Hindlimb muscle (tissue), 1 donor: ENCODE measurements at places on chromosomes 12 and 14.

DNA sequence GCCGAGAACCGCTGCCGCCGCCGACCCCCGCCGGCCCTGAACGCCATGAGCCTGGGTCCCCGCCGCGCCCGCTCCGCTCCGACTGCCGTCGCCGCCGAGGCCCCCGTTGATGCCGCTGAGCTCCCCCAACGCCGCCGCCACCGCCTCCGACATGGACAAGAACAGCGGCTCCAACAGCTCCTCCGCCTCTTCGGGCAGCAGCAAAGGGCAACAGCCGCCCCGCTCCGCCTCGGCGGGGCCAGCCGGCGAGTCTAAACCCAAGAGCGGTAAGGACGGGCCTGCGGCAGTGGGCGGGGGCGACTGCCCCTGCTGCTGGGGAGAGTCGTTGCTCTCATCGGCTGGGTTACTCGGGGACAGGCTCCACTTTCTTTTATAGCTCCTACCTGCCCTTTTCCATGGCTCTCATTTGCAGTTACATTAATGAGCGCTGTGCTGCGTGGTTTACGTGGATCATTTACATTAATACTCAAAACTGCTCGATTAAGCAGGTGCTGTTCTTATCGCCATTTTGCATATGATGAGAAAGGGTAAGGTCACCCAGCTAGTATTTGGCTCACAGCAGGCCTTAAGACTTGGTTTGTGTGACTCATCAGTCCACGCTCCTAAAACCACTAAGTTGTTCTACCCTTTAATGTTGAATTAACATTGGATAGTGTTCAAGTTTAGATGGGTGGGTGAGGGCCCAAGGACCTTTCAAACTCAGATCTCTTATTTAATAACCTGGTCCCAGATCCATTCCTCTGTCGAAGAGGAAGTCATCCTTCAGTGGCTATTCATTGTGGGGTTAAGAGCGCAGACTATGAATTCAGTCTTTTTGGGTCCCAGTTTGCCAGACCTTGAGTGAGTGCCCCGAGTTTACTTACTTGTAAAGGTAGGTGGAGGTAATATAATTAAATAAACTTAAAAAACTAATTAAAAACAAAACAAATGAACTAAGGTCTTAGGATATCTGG, 823 bp downstream of the RNF10 start:
- peak; percentile 42 for DNase-seq

DNA sequence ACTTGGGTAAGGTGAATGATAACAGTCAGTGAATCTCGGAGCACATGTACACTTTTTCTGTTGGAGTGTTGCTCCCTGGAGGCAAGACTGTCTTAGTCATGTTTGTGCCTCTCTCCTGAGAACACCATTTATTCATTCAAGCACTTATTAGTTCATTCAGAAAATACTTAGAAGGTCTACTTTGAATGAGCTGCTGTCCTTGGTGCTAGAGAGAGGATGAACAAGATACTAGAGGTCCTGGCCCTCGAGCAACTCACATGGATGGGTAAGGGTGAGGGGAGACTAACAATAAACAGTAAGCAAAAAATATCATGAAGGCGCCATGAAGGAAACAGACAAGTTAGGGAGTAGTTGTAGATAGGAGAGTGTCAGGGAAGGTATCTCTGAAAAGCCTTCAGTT, 17.1 kb upstream of the SAMD4A start:
- DNase-seq, result no peak

GRCh38 chr12:93323625-93324329, 53.9 kb upstream of the NUDT4 start:
- DNase-seq, result no peak

DNA sequence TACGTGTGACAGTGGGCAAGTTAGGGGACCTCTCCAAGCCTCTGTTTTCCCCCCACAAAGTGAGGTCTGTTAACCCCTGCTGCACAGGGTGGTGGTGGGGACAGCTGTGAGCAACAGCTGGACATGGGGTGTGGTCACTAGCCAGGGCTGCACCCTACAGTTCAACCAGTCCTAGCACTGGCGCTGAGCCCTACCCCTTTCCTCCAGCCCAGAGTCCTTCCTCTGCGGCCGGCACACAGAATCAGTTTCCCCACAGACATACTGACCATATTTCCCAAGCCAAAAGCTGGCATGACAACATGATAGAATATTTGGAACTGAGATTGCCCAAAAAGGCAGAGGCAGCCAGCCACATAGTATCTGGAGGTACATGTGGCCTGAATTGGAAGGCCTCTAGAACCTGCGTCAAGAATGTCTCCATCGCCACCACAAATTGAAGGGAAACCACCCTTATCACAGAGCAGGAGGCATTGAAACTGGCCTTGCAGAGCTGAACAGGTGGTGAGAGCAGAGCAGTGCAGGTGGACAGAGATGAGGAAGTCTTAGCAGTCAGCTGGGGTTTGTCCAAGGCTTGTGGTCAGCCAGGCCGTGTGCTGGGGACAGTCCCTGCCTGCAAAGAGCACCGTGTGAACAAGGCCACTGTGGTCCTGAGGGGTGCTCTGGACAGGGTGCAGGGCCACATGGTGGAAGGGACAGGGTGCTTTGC, 21.2 kb downstream of the DEGS2 start:
- DNase-seq, result no peak

GRCh38 chr12:46382408-46382963, 9.9 kb upstream of the SLC38A2 start:
- DNase-seq, result no peak

DNA sequence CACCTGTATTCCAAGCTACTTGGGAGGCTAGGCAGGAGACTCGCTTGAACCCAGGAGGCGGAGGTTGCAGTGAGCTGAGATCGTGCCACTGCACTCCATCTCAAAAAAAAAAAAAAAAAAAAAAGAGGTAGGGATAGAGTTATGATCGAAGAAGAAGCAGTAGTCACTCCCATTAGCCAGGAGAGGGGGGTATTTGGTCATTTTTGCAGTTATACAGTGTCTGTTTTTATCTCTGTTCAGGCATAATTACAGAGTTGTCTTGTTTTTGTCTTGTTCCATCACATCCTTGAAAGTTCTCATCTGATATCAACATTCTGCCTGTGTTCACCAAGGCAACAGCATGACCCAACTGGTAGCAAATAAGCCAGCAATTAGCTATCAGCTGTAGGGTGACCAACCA, 98.5 kb upstream of the TMPO start:
- DNase-seq, result no peak

DNA sequence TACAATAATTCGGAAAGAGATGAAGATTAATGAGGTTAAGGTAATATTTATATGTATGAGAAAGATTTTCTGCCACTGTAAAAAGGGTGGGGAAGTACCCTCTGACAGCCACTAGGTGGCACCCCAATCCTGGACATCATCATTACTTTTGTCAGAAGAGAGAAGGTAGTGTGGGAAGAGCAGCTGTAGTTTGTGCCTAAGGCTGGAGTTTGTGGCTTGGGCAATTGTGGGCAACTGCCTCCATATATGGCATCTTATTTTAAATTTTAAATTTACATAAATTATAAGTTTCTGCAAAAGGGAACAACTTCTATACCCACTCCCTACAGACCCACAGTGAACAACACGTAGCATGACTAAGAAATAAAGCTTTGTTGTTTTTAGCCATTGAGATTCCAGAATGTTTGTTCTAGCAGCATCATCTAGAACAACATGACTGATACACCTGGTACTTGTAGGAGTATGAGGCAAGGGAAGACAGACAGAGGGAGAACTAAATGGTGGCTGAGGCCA, 34.4 kb upstream of the SYCP3 start:
- peak; percentile 40 for DNase-seq

DNA sequence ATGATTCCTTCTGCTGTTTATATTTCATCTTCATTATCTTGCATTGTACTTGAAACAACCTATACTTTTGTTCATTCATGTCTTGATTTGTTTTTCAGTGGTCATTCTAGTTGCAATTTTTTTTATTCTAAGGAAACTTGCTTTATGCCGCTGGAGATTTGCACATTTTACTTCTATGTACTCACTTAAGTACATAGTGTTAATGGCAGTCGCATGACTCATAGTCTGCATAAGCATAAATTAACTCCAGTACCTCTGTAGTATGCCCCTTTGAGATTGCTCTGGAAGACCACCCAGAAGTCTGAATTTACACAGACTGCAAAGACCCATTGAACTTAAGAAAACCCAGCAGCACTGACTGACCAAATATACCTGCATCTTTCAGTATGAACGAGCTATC, 77.0 kb downstream of the MSRB3 start:
- no peak for DNase-seq

DNA sequence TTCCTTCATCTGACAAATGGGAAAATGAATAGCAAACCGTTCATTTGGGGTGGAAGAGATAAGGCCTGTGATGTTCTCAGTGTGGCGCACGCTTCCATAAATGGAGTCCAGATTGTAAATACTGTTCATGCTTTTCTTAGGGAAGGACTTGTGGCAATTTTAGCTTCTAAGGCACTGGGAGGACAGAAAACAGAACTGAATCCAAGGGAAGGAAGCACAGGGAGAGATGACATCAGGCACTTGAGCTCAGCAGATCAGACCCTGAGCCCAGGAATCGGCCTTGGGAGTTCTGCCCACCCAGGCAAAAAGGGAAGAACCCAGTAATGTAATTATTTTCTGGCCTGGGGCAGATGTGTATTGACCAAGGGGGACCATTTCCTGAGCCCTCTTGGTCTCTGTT, 7.2 kb upstream of the SH2B3 start:
- DNase-seq, result no peak

DNA sequence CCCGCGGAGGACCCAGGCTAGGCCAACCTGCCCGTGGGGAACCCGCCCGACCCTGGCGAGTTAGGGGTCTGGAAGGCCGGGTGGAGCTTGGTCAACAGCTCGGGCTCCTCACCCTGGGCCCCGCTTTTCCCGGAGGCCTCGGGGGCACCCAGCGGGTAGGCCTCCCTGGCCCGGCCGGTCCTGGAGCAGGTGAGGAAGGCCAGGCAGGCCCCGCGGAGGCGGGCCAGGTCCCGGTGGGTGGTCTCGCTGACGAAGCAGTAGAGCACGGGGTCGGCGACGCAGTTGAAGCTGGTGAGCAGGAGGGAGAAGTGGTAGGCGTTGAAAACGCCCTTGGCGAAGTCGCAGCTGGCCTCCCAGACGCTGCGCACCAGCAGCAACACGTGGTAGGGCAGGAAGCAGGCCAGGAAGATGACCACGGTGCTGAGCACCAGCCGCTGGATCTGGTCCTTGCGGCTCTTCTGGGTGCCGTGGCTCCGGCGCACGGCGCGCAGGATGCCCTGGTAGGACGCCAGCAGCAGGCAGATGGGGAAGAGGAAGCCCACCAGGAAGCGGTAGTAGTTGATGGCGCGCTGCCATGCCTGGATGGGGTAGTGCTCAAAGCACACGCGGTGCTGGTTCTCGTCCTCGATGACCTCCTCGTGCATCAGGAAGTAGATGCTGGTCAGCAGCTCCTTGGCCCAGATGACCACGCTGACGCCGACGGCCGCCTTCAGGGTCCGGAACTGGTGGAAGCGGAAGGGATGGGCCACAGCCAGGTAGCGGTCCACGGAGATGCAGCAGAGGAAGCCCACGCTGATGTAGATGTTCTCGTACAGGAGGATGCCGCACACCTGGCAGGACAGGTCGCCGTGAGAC, 10.3 kb downstream of the GPR68 start:
- DNase-seq, result no peak

GRCh38 chr12:11707535-11707934, 58.1 kb downstream of the ETV6 start:
- DNase-seq, result no peak

DNA sequence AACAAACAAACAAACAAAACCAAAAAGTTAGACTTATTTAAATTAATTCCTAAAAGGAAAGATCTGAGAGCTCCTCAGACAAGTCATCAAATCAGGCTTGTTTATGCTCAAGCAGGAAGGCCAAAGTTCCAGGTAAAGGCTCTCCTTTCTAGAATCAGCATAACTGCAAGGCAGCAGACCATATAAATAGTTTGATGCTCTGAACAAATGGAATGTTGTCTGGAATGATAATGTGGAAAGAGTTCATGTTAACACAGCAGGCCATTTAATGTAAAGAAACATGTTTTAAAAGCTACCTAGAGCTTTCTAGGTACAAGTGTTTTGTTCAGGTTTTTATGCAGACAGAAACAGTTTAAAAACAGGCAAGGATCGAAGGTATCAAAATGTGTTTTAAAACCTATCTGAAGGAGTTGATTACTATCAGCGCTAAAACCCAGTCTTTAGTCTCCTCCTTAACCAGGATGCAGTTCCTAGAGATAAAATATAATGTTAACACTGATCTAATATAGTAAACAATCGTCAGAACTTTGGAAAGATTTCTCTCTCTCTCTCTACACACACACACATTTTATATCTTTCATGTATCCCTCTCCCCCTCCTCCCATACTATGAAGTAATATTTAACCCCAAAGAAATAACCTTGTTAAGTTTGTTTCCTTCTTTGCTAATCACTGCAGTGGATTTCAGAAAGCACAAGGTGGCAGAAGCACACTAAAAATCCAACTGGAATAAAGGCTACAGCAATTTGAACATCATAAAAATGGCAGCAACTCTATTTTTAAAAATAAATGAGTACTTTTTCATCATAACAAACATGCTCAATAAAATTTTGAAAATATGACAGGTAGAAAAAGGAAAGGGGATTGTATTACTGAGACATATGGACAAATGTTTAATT, 135.5 kb downstream of the PAWR start:
- DNase-seq, result peak; percentile 45

GRCh38 chr12:31323391-31324115, 2.4 kb downstream of the SINHCAF start:
- peak; percentile 32 for DNase-seq

GRCh38 chr14:101336183-101336582, 225.1 kb upstream of the DIO3 start:
- no peak for DNase-seq

GRCh38 chr12:128671528-128672042, 152.2 kb downstream of the SLC15A4 start:
- no peak for DNase-seq

- no peak for DNase-seq
Measured at GRCh38 chr14:90405101-90405500, 8.3 kb downstream of the CALM1 start.

DNA sequence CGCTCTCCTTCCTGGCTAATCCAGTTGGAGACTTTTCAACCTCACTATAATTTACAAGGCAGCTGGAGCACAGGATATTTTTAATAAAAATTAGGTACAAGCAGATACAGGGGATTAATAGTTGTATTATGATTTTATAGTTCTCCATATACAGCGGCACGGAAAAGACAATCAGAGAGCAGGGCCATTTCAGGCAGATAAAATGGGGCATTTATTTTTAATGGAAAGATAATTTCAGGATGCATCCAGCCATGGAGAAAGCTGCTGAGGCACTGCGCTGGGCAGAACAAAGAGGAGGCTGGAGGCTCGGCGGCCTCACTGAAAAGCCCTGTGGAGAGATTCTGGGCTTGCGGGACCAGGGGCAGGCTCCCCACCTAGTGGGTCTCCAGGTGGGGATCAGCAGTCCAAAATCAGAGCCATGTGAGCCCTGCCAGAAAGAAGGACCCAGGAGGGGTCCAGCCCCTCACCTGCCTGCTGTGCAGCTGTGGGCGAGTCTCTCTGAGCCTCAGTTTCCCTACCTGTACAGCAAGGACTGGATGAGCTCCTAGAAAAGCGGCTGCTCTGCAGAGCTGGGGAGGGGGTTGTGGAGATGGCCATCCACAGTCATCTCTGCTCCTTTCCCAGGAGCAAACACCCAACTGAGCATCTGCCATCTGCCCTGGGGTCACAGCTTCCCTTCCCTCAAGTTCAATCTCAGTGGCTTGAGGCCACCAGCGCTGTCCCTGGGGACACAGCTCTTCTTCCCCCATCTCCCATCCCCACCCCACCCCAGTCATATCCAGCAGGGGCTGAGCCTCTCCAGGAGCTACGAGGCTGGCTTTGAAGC, 23.9 kb upstream of the C14orf180 start:
- no peak for DNase-seq
